ENCODE measurements at places on chromosomes 16 and 17.
A peak's percentile ranks its signal among the peaks of the same experiment; 100 is the strongest.

DNA sequence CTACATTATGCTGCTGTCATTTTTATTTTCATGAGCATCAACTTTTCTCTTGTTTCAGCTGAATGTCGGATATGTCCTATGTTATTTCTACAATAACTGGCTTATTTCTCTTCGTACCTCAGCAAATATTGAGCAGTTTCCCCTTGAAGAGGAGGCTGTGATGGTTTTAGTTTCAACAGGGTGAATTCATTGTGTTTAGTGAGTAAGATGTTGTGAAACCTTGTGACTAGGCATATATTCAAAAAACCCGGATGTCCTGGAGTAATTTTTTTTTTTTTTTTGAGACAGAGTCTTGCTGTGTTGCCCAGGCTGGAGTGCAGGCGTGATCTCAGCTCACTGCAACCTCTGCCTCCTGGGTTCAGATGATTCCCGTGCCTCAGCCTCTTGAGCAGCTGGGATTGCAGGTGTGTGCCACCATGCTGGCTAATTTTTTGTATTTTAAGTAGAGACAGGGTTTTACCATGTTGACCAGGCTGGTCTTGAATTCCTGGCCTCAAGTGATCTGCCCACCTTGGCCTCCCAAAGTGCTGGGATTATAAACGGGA lies 11.1 kb downstream of the CPD start:
- no peak for DNase-seq

DNA sequence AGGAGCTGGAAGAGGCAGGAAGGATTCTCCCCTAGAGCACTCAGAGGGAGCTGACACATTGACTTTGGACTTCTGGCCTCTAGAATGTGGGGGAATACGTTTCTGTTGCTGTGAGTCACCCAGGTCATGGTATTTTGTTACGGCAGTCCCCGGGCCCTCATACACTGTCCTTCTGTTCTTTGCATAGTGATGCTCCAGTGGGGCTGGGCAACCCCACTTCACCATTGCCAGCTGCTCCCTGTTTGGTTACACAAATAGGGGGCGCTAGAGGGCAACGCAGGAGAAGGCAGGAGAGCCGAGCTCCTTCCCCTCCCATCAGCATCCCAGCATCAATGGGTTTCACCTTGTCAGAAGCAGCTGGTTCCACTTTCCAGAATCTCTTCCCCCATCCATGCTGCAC lies 257.7 kb upstream of the FOXF1 start:
- no peak for DNase-seq

GRCh38 chr17:1169929-1170312 lies 9.9 kb downstream of the ABR start:
- DNase-seq, result no peak

DNA sequence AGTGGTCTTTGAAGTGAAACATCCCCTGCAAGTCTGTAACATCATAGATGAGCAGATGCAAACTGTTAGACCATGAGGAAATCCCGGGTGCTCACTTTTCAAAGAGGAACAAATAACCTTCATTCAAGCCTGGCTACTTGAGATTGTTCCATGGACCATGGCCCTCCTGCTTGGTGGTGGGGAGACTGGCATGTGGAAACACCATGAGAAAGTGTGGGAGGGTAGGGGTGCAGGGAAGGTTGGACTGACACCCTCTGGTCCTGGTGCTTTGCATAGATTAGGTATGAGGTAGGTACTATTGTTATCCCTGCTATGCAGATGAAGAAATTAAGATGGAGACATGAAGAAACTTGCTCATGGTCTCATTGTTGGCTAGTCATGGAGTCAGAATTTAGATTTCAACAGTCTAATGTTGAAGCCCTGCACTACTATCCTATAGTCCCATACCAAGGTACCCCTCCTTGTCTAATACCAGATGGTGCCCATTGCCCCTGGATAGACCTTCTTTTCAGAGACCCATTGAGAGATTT lies 59.0 kb downstream of the SPACA3 start:
- no peak for DNase-seq

- peak; percentile 56 for DNase-seq
Measured at GRCh38 chr17:43530288-43531081, 15.7 kb downstream of the ETV4 start.

DNA sequence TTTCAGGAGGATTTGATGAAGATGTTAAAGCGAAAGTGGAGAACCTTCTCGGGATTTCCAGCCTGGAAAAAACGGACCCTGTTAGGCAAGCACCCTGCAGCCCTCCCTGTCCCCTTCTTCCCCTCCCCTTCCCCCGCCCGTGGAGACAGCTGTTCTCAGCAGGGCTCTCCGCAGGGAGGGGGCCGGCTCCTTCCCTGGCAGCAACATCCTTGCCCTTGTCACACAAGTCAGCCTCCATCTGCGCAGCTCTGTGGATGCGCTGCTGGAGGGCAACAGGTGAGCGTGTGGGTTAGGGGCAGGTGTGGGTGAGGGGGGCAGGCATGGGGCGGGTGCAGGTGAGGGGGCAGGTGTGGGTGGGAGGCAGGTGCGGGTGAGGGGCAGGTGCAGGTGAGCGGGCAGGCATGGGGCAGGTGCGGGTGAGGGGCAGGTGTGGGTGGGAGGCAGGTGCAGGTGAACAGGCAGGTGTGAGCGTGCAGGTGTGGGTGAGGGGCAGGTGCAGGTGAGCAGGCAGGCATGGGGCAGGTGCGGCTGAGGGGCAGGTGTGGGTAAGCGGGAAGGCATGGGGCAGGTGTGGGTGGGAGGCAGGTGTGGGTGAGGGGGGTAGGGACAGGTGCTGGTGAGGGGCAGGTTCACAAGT lies 9.4 kb downstream of the CYBC1 start:
- DNase-seq, result no peak

- DNase-seq, result no peak
Measured at GRCh38 chr16:66605979-66606751, 1.7 kb downstream of the CMTM3 start.

DNA sequence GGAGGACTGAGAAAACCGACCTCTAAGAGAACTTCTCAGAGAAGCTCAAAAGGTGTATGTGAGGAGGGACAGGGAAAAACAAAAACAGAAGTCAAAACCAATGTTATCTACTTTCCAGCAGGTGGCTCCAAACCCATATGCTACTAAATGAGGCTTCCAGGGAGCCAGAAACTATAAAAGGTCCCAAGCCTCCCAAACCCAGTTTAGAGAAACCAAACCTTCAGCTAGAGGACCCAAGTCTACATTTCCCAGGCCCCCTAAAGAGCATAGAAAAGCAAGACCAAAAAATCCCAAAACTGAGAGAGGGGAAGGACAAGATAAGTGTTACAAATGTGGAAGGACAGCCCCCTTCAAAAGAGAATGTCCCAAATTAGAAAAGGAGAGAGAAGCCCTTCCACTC lies 3.7 kb downstream of the HPR start:
- no peak for DNase-seq

DNA sequence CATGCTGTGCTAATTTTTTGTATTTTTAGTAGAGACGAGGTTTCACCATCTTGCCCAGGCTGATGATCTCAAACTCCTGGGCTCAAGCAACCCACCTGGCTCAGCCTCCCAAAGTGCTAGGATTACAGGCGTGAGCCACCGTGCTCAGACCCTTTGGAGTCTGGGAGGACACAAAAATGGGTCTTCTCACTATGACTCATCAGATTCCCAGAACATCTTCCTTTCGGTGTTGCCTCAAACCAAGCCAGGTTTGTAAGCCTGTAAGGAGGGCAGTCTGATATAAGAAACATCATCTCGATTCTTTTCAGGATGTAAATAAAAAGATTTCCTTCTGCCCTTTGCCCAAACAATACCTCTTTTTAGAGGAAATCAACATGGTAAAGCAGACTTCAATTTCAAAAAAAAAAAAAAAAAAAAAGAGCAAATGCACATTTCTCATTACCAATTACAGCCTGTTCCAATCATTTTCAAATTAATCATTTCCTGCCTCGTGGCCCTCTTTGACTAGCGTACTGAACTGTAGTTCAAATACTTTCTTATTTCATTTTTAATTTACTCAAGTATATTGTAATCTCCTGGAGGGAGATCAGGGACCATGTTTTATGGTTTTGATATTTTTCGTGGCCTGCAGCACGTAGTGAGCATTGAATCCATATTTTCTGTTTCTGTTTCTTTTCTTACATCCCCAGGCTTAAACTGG lies 409.6 kb downstream of the GRIN2A start:
- no peak for DNase-seq

DNA sequence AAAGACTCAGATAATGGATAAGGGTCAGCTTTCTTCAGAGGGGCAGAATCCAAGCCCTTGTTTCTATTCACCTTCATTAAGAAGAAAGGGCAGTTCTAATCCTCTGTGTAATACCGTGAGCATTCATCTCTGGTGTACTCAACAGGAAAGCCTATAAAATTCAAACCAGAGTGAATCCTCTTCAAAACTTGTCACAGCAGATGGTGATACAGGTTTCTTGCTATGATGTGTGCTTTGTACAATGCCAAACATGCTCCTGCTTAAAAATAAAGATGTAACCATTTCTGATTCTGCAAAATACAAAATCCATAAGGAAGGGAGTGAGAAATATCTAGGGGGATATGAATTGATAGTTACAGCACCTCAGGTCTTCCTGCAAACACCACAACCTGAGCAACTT lies 49.7 kb downstream of the CYTH1 start:
- DNase-seq, result no peak

DNA sequence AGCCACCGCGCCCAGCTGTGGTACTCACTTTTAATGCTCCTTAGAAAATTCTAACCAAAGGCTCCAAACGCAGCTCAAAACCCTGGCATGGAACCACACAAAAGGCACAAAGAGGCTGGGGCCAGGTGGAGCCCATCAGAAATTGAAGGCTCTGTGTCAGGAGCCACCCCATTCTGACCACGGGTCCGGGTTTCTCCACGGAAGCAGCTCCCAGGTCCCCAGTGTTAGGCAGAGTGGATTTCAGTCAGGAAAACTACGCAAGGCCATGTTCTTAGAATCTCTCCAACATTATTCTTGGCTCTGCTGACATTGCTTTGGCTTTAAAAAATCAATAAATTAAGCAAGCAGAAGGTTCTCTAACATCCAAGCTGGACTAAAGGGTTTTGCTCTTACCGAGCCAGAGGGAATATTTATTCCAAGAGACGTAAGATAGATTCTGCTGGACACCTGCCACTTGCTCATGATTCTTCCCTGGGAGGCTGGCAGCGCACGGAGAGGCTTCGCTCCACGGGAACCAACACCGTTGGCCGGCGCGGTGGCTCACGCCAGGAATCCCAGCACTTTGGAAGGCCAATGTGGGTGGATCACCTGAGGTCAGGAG lies 93.5 kb downstream of the NXN start:
- no peak for DNase-seq

GRCh38 chr16:57709663-57710062 lies 15.1 kb downstream of the DRC7 start:
- DNase-seq, result no peak

- DNase-seq, result no peak
Measured at GRCh38 chr16:84815462-84815861, 4.3 kb upstream of the CRISPLD2 start.

GRCh38 chr17:17130077-17130844 lies 75.9 kb downstream of the PLD6 start:
- DNase-seq, result no peak

DNA sequence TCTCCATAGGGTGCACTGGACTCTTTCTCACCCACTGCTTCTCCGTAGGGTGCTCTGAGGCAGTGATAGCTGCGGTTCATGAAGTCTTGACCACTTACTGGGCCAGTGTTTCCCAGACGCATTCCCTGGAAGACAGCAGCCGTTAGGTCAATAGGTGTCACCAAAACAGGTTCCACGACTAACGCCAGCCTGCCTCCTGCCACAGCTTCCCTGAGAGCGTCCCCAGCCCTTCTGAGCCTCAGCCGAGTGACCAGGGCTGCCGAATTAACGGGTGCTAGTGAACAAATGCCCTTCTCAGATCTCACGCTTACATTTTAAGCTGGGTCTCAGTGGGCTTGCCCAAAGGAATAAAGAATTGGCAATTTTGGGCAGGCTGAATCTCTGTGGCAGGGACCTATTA lies 188.7 kb upstream of the TNRC6C start:
- DNase-seq, result no peak

Data from SK-N-MC (cell line).